ENCODE measurements at places on chromosomes 2 and 18. TPM values are rescaled to one million over a fixed set of nuclear protein-coding genes. Genes with fewer than 3 reads are reported as not detected.

- H3K4me1 ChIP-seq, result peaks cover 6% of the 10 kb centered on the region
- peaks cover 4% of the 10 kb centered on the region for H3K27me3 ChIP-seq
- no peaks in the 10 kb centered on the region for H3K36me3 ChIP-seq
- DNase-seq, result no peak
Measured at GRCh38 chr2:240386326-240386725, 49.1 kb upstream of the GPC1 start.

DNA sequence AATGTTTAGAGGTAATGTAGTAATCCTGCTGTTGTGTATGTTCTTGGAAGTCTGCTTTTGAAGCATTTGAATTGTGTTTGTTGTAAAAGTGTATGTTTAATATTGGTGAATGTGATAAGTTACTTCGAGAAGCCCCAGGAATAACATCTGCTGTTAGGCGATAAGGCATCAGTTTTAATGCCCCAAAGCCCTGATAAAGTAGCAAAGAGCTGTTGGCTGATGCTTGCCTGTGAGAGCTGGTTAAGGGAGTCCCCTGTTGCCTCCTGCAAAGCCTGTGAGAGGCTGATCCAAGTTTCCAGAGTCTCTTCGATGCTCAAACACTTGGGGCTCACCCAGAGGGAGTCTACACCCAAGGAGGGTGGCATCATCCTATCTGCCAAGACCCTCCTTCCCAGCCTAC, 110.3 kb downstream of the RNF152 start:
- no peak overlapping the region for H3K27ac ChIP-seq
- H3K4me3 ChIP-seq, result no peak overlapping the region
- H3K27me3 ChIP-seq, result peaks cover 7% of the 10 kb centered on the region
- no peak for DNase-seq
- no peaks in the 10 kb centered on the region for H3K36me3 ChIP-seq
- H3K4me1 ChIP-seq, result no peaks in the 10 kb centered on the region

DNA sequence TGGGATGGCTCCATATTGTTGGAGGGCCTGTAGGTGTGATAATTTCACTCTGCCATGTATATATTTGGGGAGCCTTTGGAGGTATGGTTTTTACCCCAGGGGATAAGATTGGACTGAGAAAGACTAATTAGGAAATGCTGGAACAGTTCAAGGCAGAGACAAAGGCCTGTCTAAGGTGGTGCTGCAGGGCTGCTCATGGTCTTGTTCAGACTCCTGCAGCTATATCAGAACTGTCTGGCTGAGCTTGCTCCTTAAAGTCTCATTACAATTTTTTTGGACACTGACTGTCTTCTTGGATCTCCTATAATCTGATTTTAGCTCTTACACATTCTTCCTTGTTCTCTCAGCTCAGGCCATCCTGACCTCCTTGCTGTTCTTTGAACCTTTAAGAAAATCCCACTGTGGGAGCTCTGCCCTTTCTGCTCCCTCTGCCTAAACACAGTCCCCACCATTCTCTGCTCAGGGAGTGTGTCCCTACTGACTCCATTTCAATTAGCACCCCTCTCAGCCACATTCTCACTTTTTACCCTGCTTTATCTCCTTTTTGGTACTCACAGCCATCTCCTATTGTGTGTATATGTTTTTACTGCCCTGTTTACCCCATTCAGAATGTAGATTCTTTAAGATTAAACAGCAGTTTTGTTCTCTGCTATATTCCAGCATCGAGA, 468.7 kb upstream of the FANCL start:
- H3K36me3 ChIP-seq, result no peaks in the 10 kb centered on the region
- H3K27ac ChIP-seq, result no peak overlapping the region
- H3K4me1 ChIP-seq, result no peaks in the 10 kb centered on the region
- H3K27me3 ChIP-seq, result no peaks in the 10 kb centered on the region

- H3K36me3 ChIP-seq, result no peaks in the 10 kb centered on the region
- no peak overlapping the region for H3K4me3 ChIP-seq
Measured at GRCh38 chr18:35422237-35422636, 45.1 kb upstream of the ZNF396 start.

GRCh38 chr2:73730810-73731209, 6.3 kb downstream of the TPRKB start:
- H3K36me3 ChIP-seq, result peaks cover 40% of the 10 kb centered on the region
- H3K4me1 ChIP-seq, result no peaks in the 10 kb centered on the region
- no peak overlapping the region for H3K4me3 ChIP-seq
- no peak for DNase-seq

The SGO2 gene
- 49.9 TPM for total RNA-seq

The SKOR2 gene
- total RNA-seq, result 0.21 TPM

The COL6A3 gene
- 29.9 TPM for total RNA-seq
